Activated CD4-positive, CD25-positive, alpha-beta regulatory T cell (primary cell): ENCODE measurements at places on chromosomes 3 and 15.

DNA sequence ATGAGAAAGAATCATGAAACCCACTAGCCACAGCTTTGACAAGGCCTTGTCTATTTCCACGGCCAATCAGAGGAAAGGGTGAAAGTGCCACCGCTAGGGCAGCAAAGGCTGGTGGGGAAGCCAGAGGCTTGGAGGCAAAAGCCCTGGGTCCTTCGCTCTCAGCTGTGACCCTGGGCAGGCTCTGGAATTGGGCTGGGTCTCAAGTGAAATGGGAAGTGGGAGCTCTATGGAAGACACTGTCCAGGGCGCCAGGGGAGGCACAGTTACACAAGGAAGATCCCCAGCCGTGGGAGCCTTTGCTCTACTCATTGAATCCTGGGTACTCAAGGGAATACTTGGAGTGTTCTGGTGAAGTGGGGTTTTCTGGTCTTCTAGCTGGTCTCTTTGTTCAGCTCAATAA, 136.2 kb downstream of the ASB7 start:
- no peak for DNase-seq

DNA sequence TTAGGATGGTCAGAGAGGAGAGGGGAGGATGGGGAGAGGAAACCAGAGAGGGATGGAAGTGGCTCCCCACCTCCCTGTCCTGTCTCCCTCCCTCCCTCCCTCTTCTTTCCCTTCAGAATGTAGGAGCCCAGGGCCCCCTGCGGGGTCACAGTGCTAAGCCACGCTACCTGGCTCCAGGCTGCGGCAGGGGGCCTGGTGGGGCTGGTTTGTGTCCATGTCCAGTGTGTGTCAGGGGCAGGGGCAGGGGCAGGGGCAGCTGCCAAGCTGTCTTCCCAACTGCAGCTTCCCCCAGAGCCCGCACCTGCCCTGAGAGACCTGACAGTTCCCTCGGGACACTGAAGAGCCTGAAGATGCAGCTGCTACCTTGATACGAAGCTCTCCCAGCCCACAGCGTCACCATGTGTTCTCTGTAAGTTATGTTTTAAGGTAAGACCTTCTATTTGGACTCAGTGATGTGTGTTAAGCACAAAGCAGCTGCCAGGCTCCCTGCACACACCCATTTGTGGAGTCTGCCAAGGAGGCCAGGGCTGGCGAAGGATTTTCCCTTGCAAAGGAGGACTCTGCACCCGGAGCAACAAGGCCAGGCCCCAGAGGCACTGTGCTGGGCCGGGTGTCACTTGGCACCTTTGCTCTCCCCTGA, 121.8 kb upstream of the SMAD3 start:
- DNase-seq: no peak

GRCh38 chr3:136197159-136197793, 1.1 kb upstream of the MSL2 start:
- DNase-seq: no peak

GRCh38 chr3:60185161-60185560, 1066.1 kb downstream of the FHIT start:
- no peak for DNase-seq

DNA sequence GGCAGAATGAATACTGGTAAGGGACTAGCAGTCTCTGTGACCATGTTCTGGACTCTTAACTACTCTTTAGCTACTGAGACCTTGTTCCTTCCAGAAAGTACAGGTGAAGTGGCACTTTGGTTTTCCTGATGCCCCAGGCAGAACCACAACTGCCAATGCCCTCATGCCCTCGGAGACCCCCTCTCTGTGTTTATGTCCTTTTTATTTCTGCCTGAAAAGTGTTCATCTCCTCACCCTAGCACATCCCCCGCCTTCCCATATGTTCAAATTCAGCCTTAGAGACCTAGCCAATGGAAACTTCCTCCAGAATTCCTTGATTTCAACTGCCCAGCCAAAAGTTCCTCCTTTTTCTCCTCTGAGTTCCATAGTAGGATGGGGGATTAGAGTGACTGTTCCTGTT, 23.3 kb upstream of the RASGRF1 start:
- no peak for DNase-seq

DNA sequence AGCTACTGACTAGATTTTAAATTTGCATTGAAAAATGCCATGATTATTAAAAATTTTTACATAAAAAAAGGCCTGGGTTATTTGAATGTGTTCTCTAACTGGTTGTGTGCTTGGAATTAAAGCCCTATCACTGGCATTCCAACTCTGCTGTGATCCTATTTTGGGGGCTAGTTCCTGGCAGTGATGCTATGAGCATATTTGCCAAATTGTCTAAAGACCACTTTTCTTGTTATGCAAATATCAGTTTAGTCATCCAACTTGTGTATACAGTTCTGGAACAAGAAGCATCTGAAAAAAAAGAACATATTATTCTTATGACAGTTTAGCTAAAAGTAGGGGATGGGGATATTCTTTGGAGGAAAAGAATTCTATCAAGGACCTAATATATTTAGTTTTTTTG, 243.4 kb upstream of the ZNF717 start:
- DNase-seq: no peak

DNA sequence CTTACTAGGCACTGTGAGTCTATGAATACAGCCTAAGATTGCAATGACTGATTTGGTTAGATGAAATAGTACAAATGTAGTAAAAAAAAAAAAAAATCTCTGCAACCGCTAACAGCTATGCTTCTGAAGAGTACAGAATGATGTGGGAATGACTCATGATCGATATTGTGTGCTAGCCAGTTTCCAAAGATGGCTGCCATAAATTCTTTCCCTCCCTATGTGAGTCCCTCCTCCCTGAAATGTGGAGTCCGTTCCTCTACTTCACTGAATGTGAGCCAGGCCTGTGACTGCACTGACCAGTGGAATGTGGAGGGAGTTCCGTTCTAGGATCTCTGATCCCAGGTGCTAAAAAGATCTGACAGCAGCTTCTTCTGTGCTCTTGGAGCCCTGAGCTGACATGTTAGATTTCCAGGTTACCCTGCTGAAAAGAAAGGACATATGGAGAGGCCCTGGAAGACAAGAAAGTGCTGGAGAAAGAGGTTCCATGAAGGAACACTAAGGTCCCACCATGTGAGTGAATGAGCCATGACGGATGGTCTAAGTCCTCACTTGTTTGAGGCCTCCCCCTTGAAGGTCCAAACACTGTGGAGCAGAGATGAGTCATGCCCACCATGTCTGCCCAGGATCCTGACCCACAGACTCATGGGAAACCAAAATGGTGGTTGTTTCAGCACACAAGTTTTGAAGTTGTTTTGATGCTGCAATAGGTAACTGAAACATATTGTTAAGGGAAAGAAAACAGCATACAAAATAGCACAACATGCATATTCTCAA, 46.3 kb downstream of the DGKG start:
- no peak for DNase-seq

GRCh38 chr3:107753494-107753893, 230.7 kb downstream of the BBX start:
- DNase-seq: no peak

- DNase-seq: no peak
These were observed 124.8 kb downstream of the CHDH start for GRCh38 chr3:53721187-53722119.

GRCh38 chr15:55555089-55555488, 33.1 kb downstream of the PYGO1 start:
- DNase-seq: no peak

DNA sequence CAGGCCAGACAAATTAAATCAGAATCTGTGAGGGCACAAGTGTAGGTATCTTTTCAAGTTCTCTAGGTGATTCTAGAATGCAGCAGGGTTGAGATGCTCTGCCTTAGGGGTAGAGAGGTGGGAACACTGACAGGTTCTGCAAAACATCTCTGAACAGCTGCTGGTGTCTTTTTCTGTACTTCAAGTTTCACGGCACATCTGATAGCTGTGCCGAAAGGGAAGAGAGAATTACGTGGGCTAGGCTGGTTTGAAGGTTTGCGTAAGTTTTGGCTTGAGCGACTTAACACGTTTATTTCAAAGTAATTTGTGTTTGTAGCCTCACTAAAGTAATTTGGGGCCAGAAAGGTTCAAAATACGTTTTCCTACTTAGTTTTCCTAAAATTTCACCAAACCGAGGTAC, 22.5 kb downstream of the PXK start:
- no peak for DNase-seq

GRCh38 chr3:145719114-145719513, 441.9 kb downstream of the PLOD2 start:
- DNase-seq: no peak

GRCh38 chr3:134797057-134797740, 2.1 kb downstream of the EPHB1 start:
- no peak for DNase-seq

DNA sequence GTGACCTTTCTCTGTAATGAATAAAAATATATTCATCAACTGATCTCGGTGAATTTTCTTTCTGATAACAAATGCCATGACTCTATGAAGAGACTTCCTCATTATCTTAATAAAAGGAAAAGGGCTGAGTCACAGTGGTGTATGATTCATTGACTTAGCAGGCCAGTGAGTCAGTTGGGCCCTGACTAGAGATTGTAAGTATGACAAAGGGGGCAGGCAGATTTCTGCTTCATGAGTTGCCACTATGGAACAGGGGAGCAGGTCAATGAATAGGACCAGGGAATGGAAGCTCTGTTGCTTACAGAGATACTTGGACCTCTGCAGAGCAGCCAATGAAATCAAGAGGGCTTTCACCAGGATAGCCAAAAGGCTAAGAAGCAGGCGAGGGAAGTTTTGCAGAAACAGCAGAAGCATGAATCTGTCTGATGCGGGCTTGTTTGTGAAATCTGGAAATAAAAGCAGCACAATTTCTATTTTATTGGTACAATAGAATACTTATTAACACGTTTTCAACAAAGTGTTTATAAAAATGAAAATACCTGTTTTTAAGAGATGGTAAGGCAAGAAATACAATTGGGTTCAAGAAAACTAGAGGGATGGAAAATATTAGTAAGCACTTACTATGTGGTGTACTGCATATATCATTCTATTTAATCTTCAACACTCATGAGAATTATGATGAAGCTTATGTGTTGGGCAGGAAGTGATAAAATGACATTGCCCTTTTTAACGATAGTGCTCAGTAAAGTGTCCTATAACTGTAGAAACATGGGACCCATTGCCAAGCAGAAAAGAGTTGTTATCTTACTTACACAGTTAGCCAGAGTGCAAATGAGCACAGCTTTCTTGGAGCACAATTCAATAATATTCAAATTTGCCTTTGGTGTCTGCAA, 169.8 kb upstream of the MYRIP start:
- DNase-seq: no peak

DNA sequence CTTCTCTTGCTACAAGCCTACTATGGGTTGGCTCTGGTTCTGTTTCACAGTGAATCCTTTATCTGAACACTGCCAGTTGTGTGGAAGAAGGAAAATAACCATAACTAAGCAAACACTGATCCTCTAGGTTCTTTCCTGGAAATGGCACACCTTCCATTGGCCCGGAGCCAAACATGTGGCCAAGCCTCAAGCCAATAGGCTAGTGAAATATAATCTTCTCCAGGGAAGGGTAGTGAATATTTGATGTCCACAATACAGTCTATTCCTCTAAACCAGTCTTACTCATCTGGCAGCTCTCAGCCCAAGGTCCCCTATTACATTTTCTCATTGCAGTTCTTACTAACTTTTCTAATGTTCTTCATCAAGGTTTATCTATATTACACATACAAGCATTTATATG, 921.3 kb downstream of the TUSC7 start:
- no peak for DNase-seq

GRCh38 chr3:52874160-52874701, 23.1 kb downstream of the STIMATE start:
- DNase-seq: no peak

DNA sequence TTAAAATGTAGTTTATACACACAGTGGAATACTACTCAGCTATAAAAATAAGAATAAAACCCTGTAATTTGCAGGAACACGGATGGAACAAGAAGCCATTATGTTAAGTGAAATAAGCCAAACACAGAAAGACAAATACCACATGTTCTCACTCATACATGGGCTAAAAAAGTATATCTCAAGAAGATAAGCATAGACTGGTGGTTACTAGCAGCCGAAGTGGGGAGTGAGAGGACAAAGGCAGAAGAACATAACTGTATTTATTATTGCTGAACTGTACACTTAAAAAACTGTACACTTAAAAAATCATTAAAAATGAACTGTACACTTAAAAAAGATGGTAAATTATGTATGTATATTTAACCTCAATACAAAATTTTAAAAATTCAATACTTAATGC, 11.0 kb downstream of the UBE3A start:
- DNase-seq: no peak

DNA sequence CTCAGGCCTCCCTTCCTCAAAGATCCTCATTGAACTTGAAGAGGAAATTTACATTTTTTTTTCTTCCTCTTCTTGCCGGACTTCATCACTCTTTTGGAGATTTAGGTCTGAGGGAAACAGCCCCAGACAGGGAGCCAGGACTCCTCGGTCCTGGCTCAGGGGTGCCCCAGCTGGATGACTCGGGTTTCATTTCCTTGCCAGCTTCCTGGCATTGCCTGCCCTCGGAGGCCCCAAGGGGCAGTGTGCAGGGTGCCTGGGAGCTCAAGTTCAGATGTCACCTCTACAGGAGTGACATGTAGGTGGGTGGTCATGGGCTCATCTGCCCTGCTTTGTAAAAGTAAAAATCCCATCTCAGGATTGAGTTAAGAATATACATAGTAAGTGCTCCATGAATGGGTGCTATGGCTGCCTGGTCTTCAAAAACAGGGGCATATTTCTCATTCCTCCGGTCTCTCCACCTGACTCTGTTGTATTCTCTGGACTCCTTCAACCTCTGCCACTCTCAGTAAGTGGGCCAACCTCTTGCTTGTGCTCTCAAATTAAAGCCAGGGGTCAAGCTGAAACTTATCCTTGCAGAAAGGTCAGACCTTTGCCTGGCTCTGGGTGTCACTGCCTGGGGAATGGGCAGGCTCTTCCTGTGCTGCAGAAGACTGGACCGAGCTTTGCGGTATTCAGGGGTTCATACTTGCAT, 51.8 kb downstream of the SMAD6 start:
- no peak for DNase-seq

DNA sequence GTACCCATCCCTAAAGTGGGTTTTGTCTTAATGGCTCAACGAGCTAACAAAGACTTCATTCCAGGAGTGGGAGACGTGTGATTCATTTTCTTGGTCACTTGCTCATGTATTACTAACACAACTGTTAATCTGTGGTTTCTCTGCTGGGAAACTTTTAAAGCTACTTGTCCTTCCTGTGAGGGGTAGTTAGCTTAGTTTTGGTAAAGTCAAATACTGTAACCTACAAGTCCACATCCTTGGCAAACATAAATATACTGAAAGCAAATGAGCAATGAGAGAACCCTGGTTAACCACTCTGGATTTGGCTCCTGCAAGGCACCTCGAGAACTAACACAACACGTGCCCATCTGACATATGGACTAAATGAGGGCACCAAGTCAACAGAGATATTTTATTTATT, 19.9 kb downstream of the NOX5 start:
- DNase-seq: no peak
